Stimulated activated CD8-positive, alpha-beta memory T cell treated with anti-CD3 and anti-CD28 coated beads, Interleukin-2, amount 100 ng/mL, for 48 hours (primary cell): ENCODE measurements at places on chromosomes 12 and 14.
A peak's percentile ranks its signal among the peaks of the same experiment; 100 is the strongest.

- DNase-seq = no peak
These were observed 1.1 kb downstream of the SAV1 start for GRCh38 chr14:50666772-50667683.

GRCh38 chr14:61646366-61647116, 48.8 kb upstream of the HIF1A start:
- no peak for DNase-seq

- no peak for DNase-seq
These were observed 417.3 kb downstream of the IPO8 start for GRCh38 chr12:30278401-30278800.

DNA sequence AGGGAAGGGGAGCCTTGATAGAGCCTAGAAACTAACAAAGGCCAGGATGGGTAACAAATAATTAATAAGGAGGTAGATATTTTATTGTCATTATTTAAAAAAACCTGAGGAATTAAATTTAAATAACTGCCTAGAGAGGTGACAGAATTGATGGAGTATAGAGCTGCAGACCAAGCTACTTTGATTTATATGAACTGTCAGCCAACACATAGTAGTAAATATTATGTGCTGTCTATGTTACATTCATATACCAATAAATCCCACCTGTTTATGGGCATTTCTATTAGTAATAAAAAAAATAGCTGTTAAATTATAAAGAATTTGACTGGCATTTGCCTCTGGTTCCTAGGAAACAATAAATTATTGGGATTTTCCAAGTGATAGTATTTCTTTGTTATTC, 37.7 kb downstream of the TSPAN19 start:
- DNase-seq = no peak

GRCh38 chr14:99258876-99259726, 12.9 kb downstream of the BCL11B start:
- no peak for DNase-seq

DNA sequence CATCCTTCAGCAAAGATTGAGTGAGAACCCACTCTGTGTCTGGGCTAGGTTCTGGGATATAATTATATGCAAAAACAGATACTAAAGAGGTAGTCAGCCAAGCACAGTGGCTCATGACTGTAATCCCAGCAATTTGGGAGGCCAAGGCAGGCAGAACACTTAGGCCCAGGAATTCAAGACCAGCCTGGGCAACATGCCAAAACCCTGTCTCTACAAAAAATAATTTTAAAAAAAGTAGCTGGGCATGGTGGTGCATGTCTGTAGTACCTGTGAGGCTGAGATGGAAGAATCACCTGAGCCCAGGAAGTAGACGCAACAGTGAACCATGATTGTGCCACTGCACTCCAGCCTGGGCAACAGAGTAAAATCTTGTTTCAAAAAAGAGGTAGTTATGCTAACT, 237.5 kb upstream of the HMGA2 start:
- no peak for DNase-seq

- DNase-seq = no peak
These were observed 350.2 kb downstream of the GLT1D1 start for GRCh38 chr12:129203456-129203855.

DNA sequence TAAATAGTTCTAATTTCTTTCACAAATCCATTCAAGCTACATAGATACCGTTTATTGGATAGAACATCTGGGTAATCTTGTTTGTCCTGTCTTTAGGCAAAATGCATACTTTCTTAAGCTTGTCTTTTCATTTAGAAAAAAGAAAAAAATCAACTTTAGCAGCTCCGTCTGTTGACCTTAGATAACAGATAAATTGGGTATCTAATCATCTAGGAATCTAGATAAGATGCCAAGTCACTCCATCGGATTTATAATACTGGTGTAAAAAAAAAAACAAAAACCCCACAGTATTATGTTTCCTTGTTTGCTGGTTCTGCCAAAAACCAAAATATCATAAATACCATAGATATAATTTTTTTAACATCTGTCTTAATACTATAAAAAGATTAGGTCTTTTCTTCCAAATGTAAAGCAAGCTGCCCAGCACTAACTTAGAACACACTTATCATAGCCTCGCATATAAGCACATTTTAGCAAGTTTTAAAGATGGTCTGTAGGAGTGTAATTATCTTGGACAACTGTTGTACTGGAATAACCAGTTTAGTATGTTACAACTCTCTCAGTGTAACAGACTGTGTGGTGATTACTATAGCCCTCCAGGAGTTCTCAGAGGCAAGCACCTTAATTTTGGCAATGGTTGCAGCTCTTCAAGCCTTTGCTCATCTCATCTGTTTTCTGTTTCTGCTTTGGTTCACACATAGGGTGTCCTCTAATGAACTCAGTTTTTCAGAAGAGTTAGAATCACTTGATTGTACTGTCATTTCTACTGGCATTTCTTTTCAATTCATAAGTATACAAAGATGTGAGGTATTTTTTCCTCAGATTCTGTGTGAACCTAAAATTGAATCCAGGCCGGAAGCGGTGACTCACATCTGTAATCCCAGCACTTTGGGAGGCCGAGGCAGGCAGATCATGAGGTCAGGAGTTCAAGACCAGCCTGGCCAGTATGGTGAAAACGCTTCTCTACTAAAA, 83.1 kb downstream of the ANO6 start:
- no peak for DNase-seq

GRCh38 chr12:96236221-96236822, 42.1 kb downstream of the ELK3 start:
- DNase-seq = no peak

GRCh38 chr12:93106910-93107309, 177.8 kb upstream of the EEA1 start:
- DNase-seq = no peak

DNA sequence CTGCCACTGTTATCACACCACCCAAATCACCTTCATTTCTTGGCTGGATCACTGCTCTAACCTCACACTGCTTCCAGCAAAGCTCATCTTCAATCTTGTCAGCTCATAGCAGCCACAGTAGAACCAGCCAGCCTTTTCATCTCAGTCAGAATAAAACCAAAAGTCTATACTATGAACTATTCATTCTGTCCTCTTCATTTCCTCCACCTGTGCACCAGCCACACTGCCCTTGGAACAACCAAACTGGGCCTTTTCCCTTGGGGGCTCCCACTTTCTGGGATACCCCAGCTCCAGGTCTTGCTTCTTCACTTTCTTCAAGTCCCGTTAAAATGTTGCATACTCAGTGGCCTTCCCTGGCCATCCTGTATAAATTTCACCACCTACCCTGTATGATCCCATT, 234.4 kb upstream of the DAAM1 start:
- no peak for DNase-seq

GRCh38 chr14:102926104-102926503, 3.6 kb downstream of the AMN start:
- DNase-seq = no peak

DNA sequence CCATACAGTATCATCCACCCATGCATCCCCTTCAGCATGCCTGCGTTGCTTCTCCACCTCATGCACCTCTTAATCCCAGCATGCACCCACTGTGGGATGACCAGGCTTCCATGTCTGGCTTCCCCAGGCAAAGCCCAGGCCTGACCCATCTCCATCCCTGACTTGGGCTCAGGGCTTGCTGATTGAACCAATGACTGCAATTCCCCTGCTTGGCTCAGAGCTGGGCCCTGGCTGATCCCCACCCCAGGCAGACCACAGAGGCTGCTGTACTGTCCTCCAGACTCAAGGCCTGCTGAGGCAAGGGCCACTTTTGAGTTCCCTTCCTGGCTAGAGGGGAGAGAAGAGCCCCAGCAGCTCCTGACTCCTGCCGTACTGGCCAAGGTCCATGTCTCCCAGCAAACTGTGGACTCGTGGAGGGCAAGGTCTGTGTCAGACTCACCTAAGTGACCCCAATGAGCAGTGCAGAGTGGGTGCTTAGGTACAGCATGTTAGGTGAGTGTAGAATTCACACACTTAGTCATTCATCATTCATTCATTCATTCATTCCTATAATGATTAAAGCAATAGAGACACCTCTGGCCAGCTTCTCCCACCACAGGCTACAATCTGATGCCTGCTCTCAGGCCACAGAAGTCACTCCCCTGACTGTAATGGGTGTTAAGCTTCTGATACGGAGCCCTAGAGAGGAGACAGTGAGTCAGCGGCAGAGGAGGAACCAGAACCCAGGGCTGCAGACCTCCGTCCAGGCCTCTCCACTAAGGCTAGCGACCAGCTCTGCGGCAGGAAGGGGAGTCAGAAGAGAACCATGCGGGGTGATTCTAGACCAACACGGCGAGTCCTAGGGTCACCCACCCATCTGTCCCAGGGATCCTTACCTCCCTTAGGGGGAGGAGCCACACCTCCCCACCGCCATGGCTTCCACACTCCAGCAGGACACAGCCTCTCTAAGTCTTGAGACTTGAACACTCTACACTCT, 2.9 kb downstream of the BEGAIN start:
- DNase-seq = no peak

- DNase-seq = no peak
These were observed 31.2 kb downstream of the IL31 start for GRCh38 chr12:122142857-122143256.

DNA sequence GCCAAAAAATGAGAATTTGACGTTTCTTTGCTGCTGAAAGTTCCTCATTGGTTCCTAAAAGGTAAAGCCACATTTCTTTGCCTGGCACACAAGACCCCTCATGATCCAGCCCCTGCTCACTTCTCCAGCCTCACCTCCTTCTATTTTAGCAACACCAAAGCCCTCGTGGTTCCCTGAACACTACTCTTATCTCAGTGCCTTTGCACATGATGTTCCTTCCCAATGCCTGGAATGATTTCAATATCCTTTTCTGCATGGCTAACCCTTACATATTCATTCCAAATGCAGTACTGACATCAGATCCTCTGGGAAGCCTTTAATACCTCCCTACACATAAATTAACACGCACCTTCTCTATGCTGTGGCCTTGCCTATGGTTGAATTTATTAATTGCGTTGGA, 39.9 kb downstream of the GLT8D2 start:
- DNase-seq = no peak

DNA sequence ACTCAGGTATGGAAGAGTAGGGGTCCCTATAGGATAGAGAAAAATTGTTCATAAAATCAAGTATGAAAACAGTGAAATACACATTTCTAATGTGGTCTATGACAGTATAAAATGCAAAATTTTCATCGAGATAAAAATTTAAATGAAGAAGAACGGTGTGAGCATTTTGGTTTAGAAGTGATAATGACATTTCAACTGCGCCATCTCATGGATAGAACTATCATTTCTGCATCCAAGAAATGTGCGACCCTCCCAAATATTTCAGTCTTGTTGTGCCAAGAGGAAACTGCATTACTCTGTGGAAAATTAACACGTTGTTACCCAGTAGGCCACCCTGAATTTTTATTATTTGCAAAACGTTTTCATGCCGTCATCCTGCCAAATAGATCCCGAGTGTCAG, 108.8 kb downstream of the CRACR2A start:
- no peak for DNase-seq

GRCh38 chr12:9331218-9331626, 123.0 kb upstream of the PZP start:
- DNase-seq = peak; percentile 68

GRCh38 chr14:27557445-27557844, 959.6 kb upstream of the NOVA1 start:
- no peak for DNase-seq

DNA sequence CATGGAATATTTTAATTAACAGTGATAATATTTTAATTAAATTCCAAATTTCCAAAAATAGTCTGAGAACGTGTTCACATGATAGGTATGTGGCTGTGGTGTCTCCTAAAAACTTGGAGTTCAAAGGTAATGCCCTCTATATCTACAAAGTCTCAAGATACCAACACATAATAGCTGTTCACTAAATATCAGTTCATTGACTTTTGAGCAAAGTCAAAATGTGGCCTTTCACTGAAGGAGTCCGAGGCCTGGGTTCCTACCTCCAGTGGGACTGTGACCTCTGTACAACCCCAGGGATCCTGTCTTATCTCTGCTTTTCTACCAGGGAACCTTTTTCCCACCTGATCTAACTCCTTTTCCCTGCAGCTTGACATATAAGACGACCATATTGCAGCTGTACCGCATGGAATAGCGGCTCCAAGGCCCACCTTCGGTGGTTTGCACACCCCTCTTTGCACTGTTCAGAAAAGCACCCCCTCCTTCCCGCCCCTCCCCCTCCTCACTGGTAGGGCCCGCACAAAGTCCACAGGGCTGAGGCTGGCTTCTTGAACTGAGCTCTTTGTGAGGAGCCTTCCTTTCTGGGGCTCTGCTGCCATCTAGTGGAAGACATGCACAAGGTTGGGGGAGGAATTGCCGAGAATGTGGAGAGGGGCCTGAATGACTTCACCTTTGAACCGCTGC, 3.1 kb downstream of the CCND2 start:
- peak; percentile 74 for DNase-seq

DNA sequence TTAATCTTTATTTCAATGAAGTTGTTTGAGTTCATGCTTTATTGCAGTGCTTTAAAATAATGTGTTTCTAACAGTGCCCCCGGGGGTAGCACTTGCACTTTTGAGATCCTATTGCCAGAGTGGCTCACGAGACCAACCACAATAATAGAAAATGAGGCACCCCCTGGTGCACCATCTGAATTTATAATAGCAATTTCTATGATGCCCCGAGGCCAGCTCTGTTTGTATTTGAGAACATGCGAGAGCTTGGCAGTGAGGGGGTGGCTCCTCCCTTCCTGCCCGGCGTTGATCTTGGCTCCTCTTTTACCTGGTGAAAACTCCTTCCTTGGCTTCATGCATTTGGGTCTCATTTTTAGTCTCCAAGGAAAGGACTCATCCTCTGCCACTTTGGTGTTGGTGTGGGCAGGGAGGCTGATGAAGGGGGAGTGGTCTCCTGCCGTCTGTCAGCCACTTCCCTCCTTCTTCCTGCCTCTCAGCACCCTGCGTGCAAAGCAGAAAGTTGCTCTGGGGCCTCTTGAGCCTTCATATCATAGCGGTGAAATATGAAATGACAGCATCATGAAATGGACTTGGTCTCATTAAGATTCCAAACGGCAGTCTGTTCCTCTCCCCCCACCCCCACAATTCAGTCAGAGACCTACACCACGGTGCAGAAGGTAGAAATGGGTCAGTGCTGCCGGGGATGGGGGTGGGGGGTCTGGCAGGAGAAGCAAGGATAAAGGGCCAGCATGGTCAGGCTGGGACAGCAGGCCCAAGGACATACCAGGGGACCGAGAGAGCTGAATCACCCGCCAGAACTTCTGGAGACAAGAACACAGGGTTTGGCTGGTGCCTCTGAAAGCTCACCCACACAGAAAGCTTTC, 17.7 kb upstream of the NRXN3 start:
- no peak for DNase-seq

DNA sequence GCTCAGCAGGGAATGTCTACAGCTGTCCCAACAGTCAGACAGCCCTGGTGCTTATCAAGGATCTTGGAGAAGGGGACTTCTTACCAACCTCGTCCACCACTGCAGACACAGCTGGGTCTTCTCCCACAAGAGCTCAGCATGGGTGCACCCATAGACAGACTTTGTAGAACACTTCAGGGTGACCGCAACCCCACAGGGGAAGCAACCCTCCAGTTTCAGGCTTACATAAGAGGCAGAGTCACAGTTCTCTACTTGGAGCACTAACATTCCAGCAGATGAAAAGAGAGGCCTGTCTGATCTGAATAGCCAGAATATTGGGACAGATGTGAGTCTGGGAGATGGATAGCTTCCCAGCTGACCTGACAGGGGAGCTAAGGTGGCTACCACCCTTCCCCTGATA, 3.5 kb upstream of the CLEC1A start:
- DNase-seq = no peak

GRCh38 chr14:51533160-51533559, 118.5 kb upstream of the FRMD6 start:
- DNase-seq = no peak
